ENCODE measurements at places on chromosomes 1 and 21.

DNA sequence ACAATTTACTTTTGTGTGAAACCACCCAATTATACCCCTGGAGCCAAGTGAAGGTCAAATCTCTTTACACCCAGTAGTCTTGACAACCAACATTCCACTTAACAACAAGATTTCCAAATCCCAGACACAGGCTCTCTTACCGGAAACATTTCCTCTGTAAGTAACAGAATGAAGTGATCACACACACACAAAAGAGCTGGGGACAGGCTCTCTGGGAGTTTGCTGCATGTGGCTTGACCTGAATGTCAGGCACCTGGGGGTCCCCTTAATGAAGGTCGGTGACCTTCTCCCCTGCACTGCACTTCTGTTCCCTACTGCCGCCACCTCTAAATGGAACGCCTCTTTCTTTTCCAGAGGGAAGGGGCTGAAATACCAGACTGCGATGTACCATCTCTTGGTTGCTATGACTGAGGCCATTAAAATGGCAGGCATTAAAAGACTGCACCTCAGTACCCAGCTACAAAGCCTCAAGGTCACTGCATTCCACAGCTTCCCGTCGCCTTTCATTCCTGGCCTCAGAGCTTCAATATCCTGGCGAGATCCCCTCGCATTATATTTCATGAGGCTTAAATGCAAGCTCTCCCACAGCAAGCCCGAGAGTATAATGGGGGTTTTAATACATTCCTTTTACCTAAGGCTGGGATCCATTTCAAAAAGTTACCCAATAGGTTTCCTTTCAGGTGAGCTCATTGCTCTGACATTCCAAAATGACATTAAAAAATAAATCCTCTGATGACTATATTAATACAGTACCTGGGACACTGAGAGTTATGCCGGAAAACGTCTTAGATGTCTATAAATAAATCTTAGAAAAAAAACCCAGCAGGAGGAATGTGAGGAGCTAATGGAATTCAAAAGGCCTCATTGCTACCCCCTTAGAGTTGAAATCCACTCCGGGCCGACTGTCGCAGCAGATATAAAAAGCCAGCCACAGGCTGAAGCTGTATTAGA is 90.9 kb upstream of the DIRAS3 start:
- DNase-seq: peak; percentile 31

DNA sequence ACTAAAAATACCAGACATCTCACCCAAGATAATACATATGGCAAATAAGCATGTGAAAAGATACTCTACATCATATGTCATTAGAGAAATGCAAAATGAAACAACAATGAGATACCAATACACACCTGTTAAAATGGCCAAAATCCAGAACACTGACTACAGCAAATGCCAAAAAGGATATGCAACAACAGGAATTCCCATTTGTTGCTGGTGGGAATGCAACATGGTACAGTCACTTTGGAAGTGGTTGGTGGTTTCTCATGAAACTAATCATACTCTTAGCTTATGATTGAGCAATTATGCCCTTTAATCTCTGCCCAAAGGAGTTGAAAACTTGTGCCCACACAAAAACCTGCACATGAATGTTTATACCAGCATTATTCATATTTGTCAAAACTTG is 6.4 kb upstream of the RGS2 start:
- DNase-seq: no peak

- no peak for DNase-seq
Measured at GRCh38 chr1:19058476-19058797, 102.0 kb upstream of the IFFO2 start.

GRCh38 chr1:6674771-6675170 is 26.8 kb downstream of the DNAJC11 start:
- no peak for DNase-seq

- DNase-seq: no peak
Measured at GRCh38 chr1:150302338-150302737, 8.7 kb downstream of the MRPS21 start.

GRCh38 chr1:175494011-175494554 is 249.3 kb downstream of the TNR start:
- no peak for DNase-seq

DNA sequence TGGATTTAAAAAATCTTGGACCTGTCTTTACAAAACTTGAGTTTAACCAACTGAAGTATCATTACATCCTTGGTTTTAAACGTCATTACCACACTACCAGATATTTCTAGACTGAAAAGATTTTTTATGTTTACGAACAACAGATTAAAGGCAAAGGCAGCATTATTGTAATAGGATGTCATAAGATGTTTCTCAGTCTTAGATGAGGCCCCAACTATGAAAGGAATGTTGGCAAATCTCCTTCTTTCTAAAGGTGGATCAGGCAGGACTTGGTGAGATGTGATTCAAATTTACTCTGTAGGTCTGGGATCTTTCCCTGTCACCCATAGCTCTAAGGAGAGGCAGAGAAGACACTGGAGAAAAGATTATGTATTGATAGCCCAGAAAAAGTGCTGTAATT is 417.9 kb downstream of the PTBP2 start:
- DNase-seq: no peak

DNA sequence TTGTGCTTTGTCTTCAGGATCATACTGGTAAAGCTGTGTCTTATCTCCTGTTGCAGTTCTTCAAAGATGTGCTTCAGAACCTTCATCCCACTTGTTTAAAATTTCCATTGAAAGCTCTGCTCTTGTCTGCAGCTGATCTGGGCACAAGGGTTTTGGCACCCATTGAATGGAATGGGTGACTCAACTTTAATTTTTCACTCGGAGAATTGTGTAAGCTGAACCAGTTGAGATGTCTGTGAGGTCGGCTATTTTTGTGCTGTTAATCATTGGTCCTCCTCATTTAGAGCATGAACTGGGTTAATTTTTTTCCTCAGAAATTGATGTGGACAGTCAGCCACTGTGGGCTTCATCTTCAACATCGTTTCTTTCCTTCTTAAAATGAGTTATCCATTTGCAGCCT is 252.1 kb downstream of the TM2D1 start:
- no peak for DNase-seq

DNA sequence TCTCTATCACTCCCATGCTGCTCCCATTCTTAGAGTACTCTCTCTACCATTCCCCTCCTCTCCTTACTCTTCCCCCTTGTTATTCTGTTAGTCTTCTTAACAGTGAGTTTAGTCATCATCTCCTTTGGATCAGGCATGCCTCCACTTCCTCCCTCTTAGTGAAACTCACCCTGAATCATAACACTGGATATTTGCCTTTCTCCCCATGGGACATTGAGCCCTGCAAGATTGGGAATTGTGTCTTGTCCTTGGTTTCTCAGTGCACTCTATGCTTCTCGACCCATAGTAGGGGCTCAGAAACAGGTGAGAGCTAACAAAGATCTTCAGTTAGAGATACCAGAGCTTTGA is 68.3 kb upstream of the GCLM start:
- no peak for DNase-seq

GRCh38 chr1:157562515-157562914 is 10.2 kb upstream of the FCRL5 start:
- no peak for DNase-seq

DNA sequence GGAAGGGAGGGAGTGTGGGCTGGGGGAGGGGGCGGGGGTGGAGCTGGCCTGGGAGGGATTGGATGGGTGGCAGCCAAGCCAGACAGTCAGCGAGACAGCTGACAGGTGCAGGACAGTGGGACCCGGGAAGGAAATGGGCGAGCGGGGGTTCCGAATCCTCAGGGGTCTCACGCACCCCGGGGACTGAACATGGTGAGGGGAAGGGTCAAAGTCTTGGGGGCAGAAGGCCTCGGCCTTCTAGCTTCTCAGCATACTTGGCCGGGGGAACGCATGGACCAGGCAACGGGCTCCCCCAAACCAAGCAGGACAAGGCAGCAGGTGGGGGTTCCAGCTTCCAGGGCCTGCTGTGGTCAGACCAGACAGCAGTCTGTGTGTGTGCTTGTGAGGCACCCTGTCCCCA is 23.1 kb downstream of the CASZ1 start:
- DNase-seq: no peak

DNA sequence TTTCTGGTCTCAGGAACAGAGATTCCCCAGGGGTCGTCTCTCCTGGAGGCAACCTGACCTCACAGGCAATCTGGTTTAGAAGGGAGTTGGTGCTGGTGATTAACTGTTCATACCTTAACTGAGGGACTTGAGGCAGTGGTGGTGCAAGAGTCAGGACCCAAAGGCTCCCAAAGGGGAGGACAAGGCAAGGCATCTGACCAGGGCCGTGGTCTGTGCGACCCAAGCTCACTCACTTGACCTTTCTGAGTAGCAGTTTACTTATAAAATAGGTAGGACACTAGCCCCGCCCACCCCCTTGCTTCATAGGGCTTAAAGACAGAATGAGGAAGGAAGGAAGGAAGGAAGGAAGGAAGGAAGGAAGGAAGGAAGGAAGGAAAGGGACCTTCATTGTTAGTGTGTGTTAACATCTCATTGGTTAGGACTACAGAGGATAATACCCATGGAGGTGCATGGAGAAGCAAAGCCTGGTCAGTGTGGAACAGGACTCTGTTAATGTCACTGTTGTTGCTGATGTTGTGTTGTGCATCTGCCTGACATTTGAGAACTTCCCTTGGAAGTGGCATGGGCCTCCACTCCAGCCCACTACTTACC is 4.6 kb upstream of the KCNA2 start:
- no peak for DNase-seq

GRCh38 chr1:59136541-59137275 is 160.2 kb upstream of the FGGY start:
- no peak for DNase-seq

DNA sequence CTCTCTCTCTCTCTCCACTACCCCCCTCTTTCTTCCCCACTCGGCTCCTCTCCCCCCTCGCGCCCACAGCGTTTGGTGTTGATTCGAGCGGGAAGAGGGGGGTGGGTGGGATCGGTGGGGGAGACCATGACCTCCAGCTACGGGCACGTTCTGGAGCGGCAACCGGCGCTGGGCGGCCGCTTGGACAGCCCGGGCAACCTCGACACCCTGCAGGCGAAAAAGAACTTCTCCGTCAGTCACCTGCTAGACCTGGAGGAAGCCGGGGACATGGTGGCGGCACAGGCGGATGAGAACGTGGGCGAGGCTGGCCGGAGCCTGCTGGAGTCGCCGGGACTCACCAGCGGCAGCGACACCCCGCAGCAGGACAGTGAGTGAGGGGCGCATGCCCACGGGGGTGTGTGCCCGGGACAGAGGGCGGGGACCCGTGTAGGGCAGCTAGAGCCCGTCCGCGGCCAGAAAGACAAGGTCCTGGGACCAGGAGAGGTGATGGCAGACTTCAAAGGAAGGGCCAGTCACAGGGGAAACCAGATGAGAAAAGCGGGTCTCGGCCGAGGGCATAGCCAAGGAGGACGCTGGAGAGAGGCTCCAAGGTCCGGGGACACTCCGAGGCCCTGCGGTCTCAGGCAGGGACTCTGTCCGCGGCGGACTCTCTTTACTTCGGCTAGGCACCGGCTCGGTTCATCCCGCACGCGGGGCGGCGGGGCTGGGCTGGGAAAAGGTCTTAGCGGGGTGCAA is at the start of gene PRRX1:
Gene PRRX1 (plus strand): TSS at position 39 of the 735 bp plus-strand sequence. CDS start 88 bp downstream, at position 127.
- peak; percentile 83 for DNase-seq

- DNase-seq: no peak
Measured at GRCh38 chr1:84541679-84542078, 32.6 kb downstream of the CTBS start.

GRCh38 chr1:209585197-209585596 is 1.7 kb downstream of the CAMK1G start:
- DNase-seq: no peak

DNA sequence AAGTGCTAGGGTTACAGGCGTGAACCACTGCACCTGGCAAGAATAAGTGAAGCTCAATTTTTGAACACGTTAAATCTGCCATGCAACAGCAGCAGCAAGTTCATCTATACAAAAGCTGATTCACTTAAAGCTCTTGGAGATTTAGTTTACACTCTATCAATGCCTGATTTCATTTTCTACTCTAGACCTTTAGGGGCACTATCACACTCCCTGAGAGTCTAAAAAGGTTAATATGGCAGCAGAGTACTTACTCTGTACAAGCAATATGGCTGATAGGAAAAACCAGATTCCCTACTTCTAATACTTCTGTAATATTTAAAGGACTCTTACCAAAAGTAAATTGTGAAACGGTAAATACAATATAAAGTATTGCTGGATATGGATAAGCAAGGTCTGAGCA is 4.8 kb downstream of the RBM34 start:
- DNase-seq: no peak

DNA sequence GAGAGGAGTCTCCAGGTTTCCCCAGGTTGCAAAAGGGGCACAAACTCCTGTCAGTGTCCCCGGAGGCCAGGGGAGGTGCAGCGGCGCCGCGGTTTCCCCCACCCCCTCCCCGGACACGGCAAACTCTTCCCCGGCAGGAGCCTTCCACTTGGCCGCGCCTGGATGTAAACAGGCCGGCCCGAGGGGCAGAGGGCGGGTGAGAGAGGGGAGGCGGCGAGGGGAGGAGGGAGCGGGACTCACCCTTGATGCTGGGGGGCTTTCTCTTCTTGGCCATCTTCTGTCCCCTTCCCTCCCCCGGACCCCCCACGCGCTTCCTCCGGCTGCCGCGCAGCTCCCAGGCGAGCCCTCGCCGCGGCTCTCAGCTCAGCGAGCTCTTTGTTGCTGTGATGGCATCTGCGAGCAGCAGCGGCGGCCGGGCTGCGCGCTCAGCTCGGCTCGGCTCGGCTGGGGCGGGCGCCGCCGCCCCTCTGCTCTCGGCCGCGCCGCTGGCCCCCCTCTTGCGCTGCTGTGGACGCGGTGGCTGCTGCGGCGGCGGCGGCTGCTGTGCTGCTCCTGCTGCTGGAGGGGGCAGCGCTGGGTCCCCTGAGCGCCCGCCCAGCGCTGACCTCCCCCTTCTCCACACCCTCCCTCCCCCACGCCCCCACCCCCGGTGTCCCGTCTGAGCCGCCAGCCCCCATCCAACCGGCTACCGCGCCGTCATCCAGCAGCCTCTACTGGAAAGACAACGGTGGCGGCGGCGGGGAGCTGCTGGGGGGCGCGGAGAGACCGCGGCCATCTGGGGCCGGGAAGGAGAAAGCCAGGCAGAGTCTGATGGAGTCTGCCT is 4.9 kb upstream of the SLC44A5 start:
- peak; percentile 85 for DNase-seq

GRCh38 chr21:18244671-18245463 is at the start of gene CHODL:
Gene CHODL, plus strand, starts transcription at chr21:18244833. Its CDS starts 391 bp downstream, at chr21:18245224.
- peak; percentile 88 for DNase-seq

DNA sequence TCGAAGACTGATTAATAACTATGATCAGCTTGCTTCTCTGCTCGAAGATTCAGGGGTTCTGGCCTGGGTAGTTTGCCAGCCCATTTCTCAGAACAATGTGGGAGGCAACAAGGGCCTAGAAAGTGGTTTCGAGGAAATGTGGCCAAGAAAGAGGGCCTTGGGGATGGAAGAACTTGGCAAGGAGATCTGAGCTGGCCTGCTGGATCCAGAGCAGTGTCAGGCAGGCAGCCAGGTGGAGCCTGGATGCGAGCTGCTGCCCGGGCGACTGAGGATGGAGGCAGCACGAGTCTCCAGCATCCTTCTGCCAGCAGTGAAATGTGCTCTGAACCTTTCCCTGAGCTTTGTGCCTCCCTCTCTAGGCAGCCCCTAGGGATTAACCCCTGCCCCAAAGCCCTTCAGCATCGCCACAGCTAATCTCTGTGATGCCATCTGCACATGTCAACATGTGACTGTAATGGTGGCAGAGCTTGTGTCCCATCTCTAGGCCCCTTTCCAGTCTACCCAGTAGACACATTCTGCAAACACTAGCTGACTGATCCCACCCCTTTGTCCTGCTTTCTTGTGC is 61.0 kb upstream of the NEK2 start:
- DNase-seq: peak; percentile 40
